ENCODE measurements at places on chromosomes 5 and 9.

DNA sequence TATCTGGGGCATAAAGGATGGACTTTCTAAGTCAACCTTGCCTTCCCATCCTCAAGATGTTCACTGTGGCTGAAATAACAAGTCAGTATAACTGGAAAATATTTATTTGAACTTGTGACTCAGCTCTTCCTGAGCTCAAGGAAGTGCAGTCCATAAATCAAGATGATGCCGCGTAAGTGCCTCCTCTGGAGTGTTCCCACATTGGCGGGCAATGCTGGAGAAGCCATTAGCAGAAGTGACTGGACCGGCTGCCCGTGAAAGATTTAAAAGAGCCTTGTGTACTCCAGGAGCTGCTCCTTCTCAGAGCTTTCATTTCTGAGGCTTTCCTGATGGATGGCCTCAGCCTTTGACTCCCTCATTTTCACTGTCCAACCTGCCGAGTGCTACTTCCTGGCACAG, 17.4 kb downstream of the TMOD1 start:
- no peak for DNase-seq

- no peak for DNase-seq
These were observed 317.2 kb downstream of the DEPDC1B start for GRCh38 chr5:60382716-60383115.

GRCh38 chr9:110555551-110556331, 23.8 kb downstream of the SVEP1 start:
- no peak for DNase-seq

DNA sequence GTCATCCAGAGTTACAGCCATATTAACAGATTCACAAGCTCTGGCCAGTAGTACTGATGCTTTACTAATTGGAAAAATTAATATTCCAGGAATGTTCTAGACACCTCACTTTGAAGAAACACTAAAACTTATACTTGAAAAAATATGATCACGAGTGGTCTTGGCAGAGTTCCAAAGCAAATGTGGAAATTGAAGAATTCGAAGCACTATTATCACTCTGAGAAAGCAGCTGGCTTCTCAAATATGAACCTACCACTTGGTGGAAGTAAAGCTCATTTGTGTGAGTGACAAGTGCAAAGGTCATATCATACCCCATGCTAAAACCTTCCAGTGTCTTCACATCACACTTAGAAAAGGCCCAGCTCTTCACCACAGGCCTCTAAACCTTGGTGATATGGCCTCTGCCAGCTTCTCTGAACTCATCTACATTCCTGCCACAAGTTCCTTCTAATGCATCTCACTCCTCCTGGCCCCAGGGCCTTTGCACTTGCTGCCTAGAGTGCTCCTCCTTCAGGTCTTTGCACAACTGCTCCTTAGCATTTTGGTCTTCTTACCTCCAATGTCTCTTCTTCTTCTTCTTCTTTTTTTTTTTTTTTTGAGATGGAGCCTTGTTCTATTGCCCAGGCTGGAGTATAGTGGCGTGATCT, 175.7 kb upstream of the SMIM23 start:
- no peak for DNase-seq

DNA sequence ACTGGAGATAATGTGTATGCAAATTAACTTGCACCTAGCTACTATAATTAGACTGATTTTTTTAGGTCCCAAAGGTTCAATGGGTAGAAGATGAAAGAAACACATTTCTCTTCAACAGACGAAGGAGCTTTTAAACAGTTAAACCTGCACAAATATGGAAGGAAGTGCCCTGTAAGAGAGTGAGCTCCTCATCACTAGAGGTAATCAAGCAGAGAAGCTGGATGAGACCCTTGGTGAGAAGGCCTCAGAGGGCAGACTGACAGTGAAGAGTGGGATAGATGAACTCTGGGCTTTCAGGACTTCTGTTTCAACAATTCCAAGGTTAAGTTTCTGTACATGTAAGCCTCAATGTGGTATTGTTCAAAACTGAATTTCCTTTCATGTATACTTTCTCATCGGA, 23.2 kb downstream of the PTPN3 start:
- no peak for DNase-seq

GRCh38 chr9:138099803-138100598, 222.4 kb downstream of the CACNA1B start:
- DNase-seq: no peak
